ENCODE measurements at places on chromosomes 6 and 20. TPM values are rescaled to one million over a fixed set of nuclear protein-coding genes. Genes with fewer than 3 reads are reported as not detected.

- peaks cover 3% of the 10 kb centered on the region for H3K27me3 ChIP-seq
- H3K36me3 ChIP-seq = no peaks in the 10 kb centered on the region
These were observed 415 bp downstream of the RGS19 start for GRCh38 chr20:64078934-64079272.

DNA sequence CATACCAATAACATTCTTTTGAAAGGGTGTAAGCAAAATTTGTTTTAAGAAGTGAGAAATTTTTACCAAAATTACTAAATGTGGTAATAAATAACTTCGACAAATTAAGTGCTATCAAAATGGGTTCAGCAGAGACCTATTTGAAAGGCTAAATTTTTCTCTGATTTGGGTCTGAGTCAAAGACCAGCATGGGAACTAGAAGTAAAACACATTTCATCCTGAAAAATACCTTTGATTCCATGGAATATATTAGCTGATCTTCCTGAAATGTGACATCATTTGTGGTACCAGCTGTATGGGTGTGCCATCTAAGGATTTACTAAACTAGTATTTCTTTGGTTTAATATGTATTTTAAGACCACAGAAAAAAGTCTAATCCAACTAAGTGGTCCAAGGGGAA is 63.6 kb downstream of the BLOC1S5 start:
- H3K27ac ChIP-seq = no peak overlapping the region
- H3K4me3 ChIP-seq = no peak overlapping the region
- DNase-seq = no peak
- no peaks in the 10 kb centered on the region for H3K36me3 ChIP-seq
- H3K27me3 ChIP-seq = no peaks in the 10 kb centered on the region

GRCh38 chr20:38057351-38057972 is 23.9 kb downstream of the RPRD1B start:
- peaks cover 10% of the 10 kb centered on the region for H3K36me3 ChIP-seq
- peak; percentile 82 for DNase-seq

Gene PLA2G7
- 2.7 TPM for total RNA-seq

DNA sequence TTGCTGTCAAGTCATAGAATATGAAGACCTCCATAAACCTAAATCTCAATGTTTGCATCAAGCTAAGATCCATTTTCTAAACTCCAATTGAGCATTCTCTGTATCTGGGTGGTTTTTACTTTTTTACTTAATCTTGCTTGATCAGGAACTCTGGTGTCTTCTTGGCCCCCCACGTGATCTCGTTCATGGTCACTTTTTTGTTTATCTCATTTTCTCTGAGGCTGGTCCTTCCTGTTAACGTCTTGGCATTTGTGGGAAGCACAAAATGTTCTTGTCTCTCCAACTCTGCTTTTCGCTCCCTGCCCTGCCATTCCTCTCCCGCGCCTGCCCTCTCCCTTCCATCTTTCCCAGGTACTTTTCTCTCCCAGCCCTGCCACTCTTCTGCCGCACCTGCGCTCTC is 14.0 kb upstream of the MAPRE1 start:
- no peak for DNase-seq
- H3K27me3 ChIP-seq = no peaks in the 10 kb centered on the region
- no peak overlapping the region for H3K27ac ChIP-seq
- H3K4me1 ChIP-seq = no peaks in the 10 kb centered on the region
- no peaks in the 10 kb centered on the region for H3K36me3 ChIP-seq

Gene DEFB124
- not detected for total RNA-seq

DNA sequence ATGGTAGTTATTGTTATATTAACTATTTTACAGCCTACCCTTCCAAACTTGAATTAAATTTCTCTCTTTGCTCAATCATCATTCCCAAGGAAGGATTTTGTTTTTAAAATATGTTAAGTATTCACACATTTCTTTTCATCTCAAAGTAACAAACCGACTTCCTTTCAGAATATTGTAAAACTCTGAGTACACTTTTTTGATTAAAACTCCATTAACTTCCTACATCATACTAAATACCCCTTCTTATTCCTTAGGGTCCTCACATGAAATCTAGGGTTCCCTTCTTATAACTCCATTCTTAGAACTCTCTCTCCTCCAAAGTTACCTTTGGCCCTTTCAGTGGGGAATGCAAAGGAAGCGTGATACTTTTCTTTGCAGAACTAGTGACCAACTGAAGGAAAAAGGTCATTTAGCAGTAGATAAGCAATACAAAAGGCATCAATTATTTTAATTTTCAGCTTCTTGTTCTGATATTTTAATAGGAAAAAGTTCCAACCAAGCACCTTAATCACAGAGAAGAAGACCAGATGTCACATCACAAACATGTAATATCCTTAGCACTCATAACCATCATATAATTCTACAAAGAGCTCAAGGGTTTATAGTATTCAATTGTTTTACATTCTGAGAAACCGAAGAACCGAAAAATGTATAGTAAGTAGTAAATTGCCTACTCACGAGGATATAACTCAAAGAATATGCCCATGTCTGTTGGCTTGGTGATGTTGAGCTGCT is 494 bp downstream of the RHAG start:
- no peak overlapping the region for H3K27ac ChIP-seq
- no peaks in the 10 kb centered on the region for H3K4me1 ChIP-seq
- H3K36me3 ChIP-seq = no peaks in the 10 kb centered on the region
- no peak overlapping the region for H3K4me3 ChIP-seq
- DNase-seq = no peak
